ENCODE measurements at places on chromosomes 13 and 19. TPM values are rescaled to one million over a fixed set of nuclear protein-coding genes. Genes with fewer than 3 reads are reported as not detected.

The ZNF90 gene
- total RNA-seq, result 0.29 TPM

The LGI4 gene
- total RNA-seq, result 3.3 TPM

The PCDH17 gene
- 0.86 TPM for total RNA-seq

- H3K36me3 ChIP-seq, result peaks cover 50% of the 10 kb centered on the region
- H3K27ac ChIP-seq, result peak overlapping the region; percentile 80
- H3K4me1 ChIP-seq, result peaks cover 30% of the 10 kb centered on the region
- H3K27me3 ChIP-seq, result no peaks in the 10 kb centered on the region
- peak overlapping the region; percentile 51 for H3K4me3 ChIP-seq
Measured at GRCh38 chr19:44647144-44647543, 3.4 kb downstream of the PVR start.

DNA sequence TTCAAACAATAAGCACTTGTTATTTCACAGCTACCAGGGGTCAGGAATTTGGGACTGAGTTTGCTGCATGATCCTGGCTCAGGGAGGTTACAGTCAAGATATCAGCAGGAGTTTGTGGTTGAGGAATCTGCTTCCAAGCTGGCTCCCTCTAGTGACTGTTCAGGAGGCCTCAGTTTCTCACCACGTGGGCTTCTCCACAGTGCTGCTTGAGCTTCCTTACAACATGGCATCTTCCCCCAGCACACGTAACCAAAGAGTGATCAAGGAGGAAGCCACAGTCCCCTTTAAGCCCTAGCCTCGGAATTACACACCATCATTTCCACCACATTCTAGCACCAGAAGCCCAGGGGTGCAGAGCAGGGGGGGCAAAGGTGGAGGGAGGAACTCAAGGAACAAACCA lies 28.8 kb downstream of the CELF5 start:
- H3K27ac ChIP-seq, result no peak overlapping the region
- no peaks in the 10 kb centered on the region for H3K36me3 ChIP-seq
- DNase-seq, result no peak
- no peak overlapping the region for H3K4me3 ChIP-seq
- H3K4me1 ChIP-seq, result no peaks in the 10 kb centered on the region

DNA sequence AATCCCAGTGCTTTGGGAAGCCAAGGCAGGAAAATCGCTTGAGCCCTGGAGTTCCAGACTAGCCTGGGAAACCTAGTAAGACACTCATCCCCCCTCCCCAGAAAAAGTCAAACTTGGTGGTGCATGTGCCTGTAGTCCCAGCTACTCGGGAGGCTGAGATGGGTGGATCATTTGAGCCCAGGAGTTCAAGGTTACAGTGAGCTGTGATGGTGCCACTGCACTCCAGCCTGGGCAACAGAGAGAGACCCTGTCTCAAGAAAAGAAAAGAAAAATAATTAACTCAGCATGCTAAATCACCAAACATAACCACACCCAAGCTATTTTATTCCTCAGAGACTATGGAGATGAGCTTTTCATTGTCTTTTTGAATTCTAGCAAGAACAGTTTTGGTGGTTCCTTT lies 56.2 kb upstream of the SCEL start:
- H3K4me3 ChIP-seq, result no peak overlapping the region
- H3K4me1 ChIP-seq, result peaks cover 7% of the 10 kb centered on the region
- no peak overlapping the region for H3K27ac ChIP-seq
- H3K36me3 ChIP-seq, result no peaks in the 10 kb centered on the region
- no peak for DNase-seq

GRCh38 chr13:80945328-80945727 lies 604.4 kb upstream of the SPRY2 start:
- no peak overlapping the region for H3K4me3 ChIP-seq
- no peaks in the 10 kb centered on the region for H3K27me3 ChIP-seq
- no peaks in the 10 kb centered on the region for H3K4me1 ChIP-seq
- H3K27ac ChIP-seq, result no peak overlapping the region
- no peak for DNase-seq
- no peaks in the 10 kb centered on the region for H3K36me3 ChIP-seq

DNA sequence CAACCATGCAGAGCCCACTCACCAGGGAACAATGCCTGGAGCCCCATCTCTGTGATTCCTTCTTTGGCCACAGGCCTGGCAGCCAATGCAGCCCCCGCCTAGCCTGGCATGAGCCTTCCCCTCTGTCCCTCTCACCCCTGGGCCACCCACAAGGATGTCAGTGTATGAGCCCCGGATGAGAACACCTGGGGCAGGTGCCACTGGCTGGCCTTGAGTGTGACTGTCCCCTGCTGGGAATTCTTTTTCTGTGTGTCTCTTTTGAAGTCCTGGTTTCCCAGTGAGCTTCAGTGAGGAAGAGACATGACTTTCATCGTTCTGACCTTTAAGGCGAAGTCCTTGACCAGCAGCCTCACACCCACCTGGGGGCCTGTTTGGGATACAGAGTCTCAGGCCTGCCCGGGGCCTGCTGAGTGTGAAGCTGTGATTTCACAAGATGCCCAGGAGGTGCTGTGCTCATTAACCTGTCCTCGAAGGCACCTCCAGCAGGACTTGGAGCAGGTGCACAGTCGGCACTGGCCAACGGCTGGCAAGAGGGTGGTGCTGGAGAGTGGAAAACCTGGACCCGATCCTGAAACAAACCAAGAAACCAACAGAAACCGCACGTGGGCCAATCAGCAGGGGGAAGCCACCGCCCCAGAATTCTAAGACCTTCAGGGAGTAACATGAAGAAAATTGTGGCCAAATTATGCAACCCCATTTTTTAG lies 27.4 kb upstream of the SPACA7 start:
- H3K4me1 ChIP-seq, result no peaks in the 10 kb centered on the region
- DNase-seq, result no peak
- H3K4me3 ChIP-seq, result no peak overlapping the region
- H3K27me3 ChIP-seq, result no peaks in the 10 kb centered on the region
